ENCODE measurements at places on chromosomes 5 and 9. TPM values are rescaled to one million over a fixed set of nuclear protein-coding genes. Genes with fewer than 3 reads are reported as not detected.

DNA sequence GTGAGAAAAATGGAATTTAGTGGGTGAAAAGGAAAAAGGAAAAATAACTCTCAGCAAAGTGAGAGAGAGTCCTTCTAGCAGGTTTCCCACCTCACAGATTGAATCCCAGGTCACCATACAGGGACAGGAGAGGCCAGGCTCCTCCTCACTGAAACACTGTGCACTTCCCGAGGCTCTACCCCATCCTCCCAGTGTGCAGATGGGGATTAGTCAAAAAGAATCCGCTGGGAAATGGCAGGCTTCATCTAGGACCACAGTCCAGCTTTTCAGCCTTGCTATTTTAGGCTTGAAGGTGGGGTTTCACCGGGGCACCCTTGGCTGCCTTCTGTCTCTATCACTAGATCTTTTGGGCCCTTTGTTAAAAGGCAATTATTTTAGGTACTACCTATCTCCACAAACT is 47.8 kb downstream of the YIPF5 start:
- no peak for DNase-seq

DNA sequence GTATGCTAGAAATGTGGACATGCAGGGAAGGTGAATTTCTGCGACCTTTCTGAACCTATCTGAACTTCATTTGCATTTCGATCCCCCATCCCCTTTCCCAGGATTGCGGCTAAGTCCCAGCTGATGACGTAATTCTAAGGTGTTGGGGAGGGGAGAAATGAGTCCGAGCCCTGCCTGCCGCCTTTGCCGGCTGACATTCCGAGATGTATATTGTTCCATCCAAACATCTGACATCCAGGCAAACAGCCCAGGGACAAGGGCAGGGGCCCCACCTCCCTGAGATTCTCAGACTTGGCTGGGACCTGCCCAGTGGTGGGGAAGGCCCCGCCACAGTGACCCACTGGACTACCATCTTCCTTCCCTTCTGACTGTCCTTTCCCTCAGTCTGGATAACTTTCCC is 494.6 kb downstream of the ENC1 start:
- no peak for DNase-seq

GRCh38 chr9:124897570-124898460 is 35.9 kb downstream of the ARPC5L start:
- no peak for DNase-seq

- no peak for DNase-seq
Observed at GRCh38 chr9:85900504-85901201, 40.3 kb upstream of the NAA35 start.

- DNase-seq: no peak
Observed at GRCh38 chr5:178196281-178196812, 8.0 kb upstream of the HNRNPAB start.

The CCNO gene
- total RNA-seq: 4.7 TPM

DNA sequence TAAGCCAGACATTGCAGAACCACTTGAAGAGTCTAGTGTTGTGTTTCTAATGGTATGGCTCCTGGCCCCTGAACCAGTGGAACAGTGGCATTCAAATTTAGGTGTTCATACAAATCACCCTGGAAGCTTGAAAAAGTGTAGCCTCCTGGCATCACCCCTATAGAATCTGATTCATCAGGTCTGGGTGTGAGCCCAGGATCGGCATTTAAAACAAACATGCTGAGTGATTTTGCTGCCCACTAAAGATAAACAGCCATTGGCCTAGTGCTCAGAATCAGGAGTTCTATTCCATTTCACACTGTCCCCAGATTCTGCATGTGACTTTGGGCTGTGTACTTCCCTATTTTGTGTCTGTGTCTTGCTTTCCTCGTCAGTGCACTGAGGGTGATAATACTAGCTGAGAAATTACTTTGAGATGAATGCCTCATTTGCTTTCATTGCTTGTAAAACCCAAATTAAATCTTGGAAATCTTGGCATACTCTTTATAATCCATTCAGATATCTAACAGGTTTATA is 241.5 kb upstream of the CLINT1 start:
- no peak for DNase-seq

- no peak for DNase-seq
Observed at GRCh38 chr5:172364773-172365172, 81.2 kb upstream of the UBTD2 start.

The GPR151 gene
- total RNA-seq: not detected

All from PC-9 (cell line).